ENCODE measurements at places on chromosomes 1 and 21. TPM values are rescaled to one million over a fixed set of nuclear protein-coding genes. Genes with fewer than 3 reads are reported as not detected.

Gene TSPAN2
- 0.44 TPM for total RNA-seq

Gene FAM78B
- total RNA-seq = 0.15 TPM

Gene SH3BGR
- 0.39 TPM for total RNA-seq

Gene CD84
- not detected for total RNA-seq

Gene TSPEAR
- total RNA-seq = 0.10 TPM

Gene CHODL
- total RNA-seq = not detected

Gene INKA2
- 4.4 TPM for total RNA-seq

Gene HAPLN2
- total RNA-seq = not detected

Gene CTH
- total RNA-seq = 1.4 TPM

Gene EDEM3
- total RNA-seq = 18.3 TPM

Gene OR11L1
- not detected for total RNA-seq

Gene RAB25
- not detected for total RNA-seq

Gene PROK1
- total RNA-seq = not detected

Gene RALGPS2
- 14.0 TPM for total RNA-seq

Gene CHI3L1
- total RNA-seq = not detected

Gene FCRL2
- total RNA-seq = not detected

Gene C1orf185
- not detected for total RNA-seq

Gene NLRP3
- 0.25 TPM for total RNA-seq

Gene TNFAIP8L2
- 1.1 TPM for total RNA-seq

Gene PPP1R8
- 48.5 TPM for total RNA-seq

Data from mammary microvascular endothelial cell (primary cell).